Natural killer cell treated with Interleukin-12 subunit alpha and Interleukin-12 subunit beta and Interleukin-15 and Interleukin-18, amount 100 ng/mL, for 72 hours (primary cell): ENCODE measurements at places on chromosomes 4 and X.
A peak's percentile ranks its signal among the peaks of the same experiment; 100 is the strongest.

DNA sequence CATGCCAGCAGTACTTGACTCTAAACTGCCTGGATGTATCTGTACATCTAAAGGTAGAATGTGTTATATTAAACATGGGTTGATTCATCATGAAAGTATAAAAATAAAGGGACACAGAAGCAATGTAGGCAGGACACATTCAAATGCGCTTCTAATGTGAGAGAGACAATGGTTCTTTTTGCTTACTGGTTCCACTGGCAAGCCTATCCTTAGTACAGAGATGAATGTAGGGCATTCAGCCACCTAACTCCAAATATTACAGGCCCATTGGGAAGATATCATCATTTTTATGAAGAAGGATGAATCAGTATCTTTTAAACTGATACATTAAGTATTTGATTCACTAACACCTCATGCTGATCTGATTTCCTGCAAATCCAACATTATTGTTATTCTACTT lies 18.0 kb downstream of the CDKL2 start:
- DNase-seq: no peak

DNA sequence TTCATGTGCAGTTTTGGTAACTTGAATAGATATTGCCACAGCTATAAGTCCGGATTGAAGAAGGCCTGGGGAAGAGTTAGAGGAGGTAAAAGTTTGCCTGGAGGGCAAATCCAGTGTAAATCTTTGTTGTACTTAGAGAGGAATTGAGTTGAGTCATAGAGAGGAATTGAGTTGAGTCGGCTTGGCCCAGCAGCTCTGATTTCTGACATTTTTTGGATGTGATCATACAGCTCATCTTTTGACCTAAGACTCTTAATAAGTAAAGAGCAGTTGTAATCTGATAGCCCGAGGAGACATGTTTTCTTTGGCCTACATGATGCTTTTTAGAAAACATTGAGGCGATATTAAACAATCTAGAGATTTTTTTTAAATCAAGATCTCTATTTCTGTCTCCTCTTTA lies 3.9 kb downstream of the KIT start:
- DNase-seq: no peak

DNA sequence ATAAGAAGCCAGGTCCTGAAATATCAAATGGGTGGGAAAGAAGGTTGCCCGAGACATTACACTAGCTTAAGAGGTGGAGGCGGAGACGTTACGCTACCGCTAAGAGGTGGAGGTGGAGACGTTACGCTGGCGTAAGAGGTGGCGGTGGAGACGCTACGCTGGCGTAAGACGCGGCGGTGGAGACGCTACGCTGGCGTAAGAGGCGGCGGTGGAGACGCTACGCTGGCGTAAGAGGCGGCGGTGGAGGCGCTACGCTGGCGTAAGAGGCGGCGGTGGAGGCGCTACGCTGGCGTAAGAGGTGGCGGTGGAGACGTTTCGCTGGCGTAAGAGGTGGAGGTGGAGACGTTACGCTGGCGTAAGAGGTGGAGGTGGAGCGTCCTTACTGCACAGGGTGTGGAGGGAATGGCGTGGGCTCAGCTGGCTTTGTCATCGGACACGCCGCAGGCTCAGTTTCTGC lies 12.8 kb downstream of the CYP4V2 start:
- peak; percentile 84 for DNase-seq

DNA sequence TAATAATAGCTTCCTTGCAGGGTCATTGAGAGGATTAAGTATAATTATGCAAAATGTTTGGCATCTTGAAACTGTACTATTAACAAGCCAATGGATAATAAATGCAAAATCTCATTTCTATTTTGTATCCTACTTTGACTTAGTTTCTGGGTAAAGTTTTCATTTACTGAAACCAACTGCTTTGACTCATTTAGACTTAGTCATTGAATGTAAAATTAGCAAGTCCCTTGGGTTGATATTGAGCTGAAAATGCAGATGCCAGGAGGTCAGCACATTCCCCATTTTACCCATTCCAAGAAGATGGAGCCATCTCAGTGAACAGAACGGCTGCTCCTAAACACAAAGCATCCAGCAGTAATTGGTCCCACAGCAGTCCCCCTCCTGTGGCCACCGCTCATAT lies 74.7 kb upstream of the GATB start:
- no peak for DNase-seq

DNA sequence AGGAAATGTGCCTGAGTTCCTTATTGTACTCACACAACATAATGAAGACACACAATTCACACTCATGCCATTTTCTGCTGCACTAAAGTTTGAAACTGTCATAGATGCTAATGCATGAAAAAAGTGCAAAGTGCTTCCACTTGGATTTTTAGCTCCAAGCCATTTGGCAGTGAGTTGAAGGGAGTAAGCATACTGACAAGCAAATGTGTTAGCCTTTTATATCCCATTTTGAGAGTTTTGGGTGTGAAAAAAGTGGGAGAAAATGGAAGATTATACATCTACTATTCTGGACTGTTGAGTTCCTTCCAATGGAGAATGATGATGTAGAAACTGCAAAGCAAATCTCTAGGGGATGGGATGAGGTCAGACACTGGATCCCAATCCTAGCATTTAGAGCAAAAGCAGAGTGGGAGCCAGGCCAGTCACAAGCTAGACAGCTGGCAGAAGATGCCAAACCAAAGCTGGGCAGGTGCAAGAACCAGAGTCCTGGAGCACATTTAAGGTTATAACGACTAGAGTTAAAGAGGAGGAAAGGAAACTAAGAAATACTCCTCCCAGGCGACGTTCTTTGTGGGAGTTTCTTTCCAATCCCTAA lies 216.8 kb downstream of the FBXO8 start:
- DNase-seq: no peak

GRCh38 chr4:89836031-89836745 lies 773 bp downstream of the SNCA start:
- DNase-seq: no peak

GRCh38 chr4:13989501-13989900 lies 362.0 kb upstream of the BOD1L1 start:
- no peak for DNase-seq

DNA sequence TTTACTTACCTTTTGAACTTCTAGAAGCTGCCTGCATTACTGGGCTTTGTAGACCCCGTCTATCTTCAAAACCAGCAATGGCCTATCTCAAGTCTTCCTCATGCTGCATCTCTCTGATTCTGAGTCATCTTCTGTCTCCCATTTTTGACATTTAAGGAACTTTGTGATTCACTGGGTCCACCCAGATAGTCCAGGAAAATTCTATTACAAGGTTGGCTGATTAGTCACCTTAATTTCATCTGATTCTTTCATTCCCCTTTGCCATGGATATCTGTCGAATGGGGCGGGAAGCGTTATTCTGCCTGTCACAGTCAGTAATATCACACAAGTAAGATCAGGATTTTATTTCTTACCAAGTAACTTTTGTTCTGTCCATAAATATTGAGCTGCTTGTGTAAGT lies 618.0 kb downstream of the CCSER1 start:
- DNase-seq: no peak

- DNase-seq: no peak
Observed at GRCh38 chrX:2585158-2585470, 84.3 kb upstream of the DHRSX start.

- DNase-seq: no peak
Observed at GRCh38 chrX:56281789-56282188, 49.6 kb downstream of the KLF8 start.

GRCh38 chr4:10581022-10581421 lies 103.5 kb downstream of the CLNK start:
- no peak for DNase-seq

DNA sequence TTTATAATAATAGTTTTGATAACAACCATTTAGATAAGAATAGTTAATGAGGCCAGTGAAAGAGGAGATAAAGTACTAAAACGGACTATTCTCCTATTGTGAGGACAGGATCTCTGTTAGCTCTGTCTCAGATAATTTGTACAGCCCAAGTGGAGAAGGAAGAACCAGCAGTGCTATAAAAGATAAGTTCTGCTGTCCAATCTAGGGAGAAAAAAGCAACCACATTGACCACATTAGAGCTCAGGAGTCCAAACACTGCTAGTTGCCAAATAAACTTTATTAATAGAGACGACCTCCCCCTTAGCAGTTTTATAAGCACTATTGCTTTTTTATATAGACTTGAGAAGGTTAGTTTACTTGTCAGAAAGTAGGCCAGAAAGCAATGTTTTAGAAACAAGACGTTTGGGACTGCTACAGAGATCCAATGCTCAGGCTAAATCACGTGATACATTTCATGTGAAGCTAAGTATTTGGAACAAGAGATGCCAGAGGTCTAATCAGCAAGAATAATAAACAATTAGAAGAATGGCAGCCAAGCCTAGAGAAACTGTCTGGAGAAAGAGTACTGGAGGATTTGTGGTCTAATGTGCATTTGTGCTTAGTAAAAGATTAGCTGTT lies 15.9 kb downstream of the IL15 start:
- DNase-seq: no peak

GRCh38 chr4:2417765-2418649 lies at the start of gene ZFYVE28:
ZFYVE28 (minus strand) TSS chr4:2418645; CDS start chr4:2418323, 322 bp downstream.
- DNase-seq: no peak

GRCh38 chrX:118495958-118496762 lies 545 bp downstream of the DOCK11 start:
- peak; percentile 80 for DNase-seq
